ENCODE measurements at places on chromosomes 1 and 21.

DNA sequence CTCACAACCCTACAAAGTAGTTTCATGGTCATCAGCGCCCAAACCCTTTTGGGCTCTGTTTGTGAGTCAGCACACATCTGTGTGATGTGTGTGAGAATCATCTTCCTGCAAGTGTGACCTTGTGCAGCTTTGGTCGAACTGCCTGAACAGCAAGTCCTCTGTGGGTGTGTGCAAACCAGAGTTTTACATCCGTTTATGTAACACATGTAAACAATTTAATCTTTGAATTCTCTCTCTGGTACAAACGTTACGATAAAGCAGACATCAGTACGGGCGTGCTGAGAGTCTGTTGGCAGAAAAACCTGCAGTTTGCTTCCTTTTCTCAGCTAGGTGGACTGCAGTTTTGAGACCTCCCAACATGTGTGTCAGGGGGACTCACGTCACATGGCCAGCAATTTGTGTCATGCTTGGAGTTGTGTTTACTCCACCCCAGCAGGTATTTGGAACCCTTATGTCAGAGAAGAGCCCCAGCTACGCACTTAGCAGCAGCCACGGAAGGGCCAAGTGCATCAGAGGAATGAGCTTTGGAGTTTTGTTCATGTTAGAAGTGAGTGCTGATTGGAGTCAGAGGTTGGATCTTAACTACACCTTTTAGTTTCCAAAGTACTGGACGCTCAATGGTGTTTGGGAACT lies 230.8 kb downstream of the PAPPA2 start:
- DNase-seq, result no peak

DNA sequence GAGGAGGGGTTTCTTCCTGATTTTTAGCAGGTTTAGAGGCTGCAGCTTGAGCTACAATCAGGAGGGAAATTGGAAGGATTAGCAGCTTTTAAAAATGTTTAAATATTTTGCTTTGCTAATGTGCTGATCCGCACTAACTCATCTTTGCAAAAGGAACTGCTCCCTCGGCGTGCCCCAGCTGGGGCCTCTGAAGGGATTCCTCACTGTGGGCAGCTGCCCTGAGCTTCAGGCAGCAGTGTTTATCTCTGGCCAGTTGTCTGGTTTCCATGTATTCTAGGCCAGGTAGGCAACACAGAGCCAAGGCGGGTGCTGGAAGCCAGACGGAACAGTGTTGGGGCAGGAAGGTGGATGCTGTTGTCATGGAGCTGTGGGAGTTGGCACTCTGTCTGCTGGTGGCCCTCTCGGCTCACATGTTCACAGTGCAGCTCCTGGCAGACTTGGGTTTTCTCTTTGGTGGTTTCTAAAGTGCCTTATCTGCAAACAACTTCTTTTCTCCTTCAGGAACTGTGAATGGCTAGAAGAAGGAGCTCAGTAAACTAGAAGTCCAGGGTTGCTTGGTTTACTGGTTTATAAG lies 18.9 kb downstream of the NECAP2 start:
- DNase-seq, result no peak

- DNase-seq, result no peak
Observed at GRCh38 chr21:38267991-38268863, 11.4 kb downstream of the KCNJ15 start.

DNA sequence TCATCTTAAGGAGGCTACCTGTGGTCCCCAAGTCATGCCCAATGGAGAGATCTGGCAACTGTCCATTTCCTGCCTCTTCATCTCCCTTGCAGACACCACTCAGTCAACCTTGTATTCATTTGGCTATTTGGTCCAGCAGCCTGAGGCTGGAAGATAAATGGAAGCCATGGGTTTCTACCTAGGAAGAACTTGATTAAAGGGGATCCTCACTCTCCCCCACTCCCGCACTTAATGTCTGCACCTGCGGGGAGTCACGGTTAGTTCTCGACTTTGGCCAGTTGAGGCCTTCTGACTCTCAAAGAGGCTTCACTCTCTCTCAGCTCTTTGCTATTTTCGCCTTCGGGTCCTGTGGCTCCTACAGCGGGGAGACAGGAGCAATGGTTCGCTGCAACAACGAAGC lies 8.4 kb upstream of the ATXN7L2 start:
- DNase-seq, result no peak

- DNase-seq, result no peak
Observed at GRCh38 chr1:115134850-115135480, 45.7 kb upstream of the TSPAN2 start.

DNA sequence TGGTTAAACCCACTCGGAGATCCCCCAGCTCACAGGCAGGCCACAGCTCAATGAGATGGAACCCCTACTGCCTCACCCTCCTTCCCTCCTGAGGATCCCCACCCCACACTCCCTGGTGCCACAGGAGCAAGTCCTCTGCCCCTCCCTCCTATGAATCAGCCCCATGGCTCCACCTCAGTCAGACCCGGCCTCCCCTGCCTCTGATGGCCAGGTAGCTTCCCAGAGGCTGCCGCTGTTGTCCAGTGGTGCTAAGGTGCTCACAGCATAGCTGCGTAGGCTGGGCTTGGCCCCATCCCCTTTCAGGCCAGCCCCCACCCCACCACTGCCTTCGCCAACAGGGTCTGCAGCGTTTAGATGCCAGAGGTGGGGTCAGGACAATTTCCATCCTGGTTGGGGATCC lies 98.5 kb upstream of the IGSF21 start:
- DNase-seq, result no peak

DNA sequence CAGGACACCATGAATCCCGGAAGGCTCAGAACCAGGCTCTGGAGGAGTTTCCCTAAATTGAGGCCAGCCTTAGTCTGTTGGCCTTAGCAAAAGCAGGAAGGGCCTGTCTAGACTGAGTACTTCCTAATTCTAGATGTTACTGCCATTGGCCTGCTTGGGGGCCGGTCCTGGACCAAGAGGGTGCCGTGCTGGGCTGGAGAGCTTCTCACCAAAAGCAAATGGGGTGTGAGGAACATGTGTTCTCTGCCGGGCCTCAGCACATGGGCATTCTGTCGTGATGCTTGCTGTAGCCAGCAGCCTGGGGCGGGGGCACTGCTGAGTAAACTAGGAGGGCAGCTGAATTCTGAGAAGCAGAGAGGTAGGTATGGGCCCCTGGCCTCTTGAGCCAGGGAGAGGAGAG lies 35.7 kb upstream of the MAN1C1 start:
- DNase-seq, result no peak

- no peak for DNase-seq
Observed at GRCh38 chr1:197210426-197210825, 57.6 kb upstream of the CRB1 start.

- DNase-seq, result peak; percentile 96
Observed at GRCh38 chr1:171142416-171143385, 42.4 kb upstream of the FMO2 start.

- DNase-seq, result no peak
Observed at GRCh38 chr1:145871994-145872924, 13.4 kb upstream of the PIAS3 start.

GRCh38 chr1:35340519-35340918 lies 72.0 kb downstream of the ZMYM4 start:
- no peak for DNase-seq

DNA sequence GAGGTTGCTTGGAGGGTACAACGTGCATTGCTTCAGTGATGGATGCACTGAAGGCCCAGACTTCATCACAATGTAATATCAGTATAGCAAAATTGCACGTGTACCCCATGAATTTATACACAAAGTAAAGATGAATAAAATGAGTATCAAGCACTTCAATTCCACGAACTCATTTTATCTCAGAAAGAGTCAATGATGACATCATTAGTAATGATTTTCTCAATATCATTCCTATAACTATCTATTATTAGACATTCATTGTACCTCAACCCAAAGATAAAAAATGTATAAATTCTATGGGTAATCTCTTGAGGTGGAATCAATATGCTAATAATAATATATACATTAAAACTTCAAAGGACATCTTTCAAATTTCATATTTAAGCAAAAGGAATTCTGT lies 208.4 kb downstream of the COL11A1 start:
- DNase-seq, result no peak

GRCh38 chr1:90831910-90832309 lies 114.8 kb upstream of the BARHL2 start:
- DNase-seq, result peak; percentile 18

DNA sequence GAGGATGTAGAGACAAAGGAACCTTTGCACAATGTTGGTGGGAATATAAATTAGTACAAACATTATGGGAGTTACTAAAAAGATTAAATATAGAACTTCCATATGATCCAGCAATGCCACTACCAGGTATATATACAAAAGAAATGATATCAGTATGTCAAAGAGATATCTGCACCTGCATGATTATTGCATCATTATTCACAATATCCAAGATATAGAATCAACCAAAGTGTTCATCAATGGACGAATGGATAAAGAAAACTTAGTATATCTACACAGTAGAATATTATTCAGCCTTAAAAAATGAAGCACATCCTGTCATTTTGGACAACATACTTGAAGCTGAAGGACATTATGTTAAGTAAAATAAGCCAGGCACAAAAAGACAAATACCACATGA lies 61.8 kb upstream of the USH2A start:
- DNase-seq, result no peak

GRCh38 chr1:200681231-200681630 lies 11.5 kb upstream of the DDX59 start:
- DNase-seq, result no peak

GRCh38 chr1:119773711-119774241 lies 5.1 kb upstream of the HMGCS2 start:
- DNase-seq, result no peak

DNA sequence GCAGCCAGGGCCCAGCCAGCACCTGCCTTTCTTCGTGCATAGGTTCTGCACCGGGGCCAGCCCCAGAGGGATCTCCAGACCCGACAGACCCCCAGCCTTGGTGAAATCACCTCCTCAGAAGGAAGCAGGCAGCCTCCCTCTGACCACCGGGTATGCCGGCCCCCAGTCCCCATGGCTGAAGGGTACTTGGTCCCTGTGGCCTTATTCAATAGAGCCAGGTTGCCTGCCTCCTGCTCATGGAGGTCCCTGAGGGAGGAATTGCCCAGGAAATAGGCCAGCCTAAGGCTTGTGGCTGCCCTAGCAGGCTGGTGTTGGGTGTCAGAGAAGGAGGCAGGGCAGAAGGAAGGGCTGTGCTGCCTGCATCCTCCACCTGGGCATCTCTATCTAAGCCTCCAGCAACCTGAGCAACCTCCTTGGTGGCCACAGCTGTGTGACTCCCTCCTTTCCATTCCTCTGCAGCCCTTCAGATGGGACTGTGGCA lies 338.2 kb upstream of the VAMP3 start:
- DNase-seq, result no peak

DNA sequence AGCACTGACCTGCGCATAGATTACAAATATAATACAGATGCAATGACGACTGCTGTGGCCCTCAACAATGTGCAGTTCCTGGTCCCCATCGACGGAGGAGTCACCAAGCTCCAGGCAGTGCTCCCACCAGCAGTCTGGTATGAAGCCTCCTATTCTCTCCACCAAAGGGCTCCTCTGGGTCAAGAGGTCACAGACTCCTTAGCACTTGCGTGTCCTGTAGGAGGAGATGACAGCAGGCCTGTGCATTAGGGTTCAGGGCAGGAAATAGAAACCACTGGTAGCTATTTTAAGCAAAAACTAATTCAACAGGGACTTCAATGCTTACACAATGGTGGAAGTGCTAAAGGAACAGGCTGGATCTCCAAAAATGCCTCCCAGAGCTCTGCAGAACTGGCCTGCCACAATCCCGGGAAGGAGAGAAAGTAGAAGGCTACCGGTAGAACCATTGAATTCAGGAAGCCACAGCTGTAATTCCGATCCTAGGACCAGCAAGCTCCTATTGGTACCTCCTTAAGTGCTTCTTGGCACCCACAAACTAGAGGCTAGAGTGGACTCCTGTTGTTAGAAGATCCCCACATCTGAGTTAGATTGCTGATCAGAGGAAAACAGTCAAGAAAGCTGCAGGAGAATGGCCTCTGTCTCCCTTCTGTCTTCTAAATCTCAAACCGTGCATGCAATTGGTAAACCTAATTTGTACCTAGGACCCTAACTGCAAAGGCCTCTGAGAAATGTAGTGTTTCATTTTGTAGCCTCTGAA lies 12.7 kb upstream of the DYNLT5 start:
- no peak for DNase-seq

DNA sequence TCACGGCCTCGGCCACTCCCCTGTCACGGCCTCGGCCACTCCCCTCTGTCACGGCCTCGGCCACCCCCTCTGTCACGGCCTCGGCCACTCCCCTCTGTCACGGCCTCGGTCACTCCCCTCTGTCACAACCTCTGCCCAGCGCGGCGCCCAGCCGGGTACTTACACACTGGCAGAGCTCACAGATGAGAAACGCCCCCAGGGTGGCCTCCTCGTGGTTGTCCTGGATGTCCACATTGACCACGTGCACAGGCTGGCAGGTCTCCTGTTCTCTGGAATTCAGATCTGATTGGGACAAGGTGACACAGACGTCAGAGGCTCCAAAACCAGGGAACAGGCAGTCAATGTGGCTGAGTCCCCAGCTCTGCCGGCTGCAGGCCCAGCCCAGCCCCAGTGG lies 3.3 kb upstream of the TMEM240 start:
- DNase-seq, result no peak

- DNase-seq, result no peak
Observed at GRCh38 chr1:46516200-46516950, 26.7 kb downstream of the DMBX1 start.

- DNase-seq, result no peak
Observed at GRCh38 chr1:231736464-231736863, 109.9 kb downstream of the DISC1 start.

GRCh38 chr1:206790502-206791250 lies 18.4 kb upstream of the IL10 start:
- no peak for DNase-seq

DNA sequence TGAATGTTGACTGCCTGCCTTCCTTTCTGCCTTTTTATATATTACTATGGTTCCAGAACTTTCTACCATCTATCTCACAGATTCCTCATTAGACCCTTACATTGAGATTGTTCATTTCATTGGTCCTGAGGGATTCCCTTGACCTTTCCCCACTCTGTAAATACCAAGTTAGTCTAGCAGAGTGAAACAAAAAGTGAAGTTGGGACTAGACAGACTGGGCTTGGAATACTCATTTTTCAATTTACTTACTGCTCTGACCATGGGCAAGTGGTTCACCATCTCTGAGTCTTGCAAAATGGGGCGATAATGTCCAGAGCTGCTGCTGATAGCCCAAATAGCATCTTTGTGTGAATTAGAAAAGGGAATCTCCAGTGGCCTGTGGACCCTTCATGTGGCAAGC lies 38.8 kb downstream of the XCL2 start:
- DNase-seq, result no peak

DNA sequence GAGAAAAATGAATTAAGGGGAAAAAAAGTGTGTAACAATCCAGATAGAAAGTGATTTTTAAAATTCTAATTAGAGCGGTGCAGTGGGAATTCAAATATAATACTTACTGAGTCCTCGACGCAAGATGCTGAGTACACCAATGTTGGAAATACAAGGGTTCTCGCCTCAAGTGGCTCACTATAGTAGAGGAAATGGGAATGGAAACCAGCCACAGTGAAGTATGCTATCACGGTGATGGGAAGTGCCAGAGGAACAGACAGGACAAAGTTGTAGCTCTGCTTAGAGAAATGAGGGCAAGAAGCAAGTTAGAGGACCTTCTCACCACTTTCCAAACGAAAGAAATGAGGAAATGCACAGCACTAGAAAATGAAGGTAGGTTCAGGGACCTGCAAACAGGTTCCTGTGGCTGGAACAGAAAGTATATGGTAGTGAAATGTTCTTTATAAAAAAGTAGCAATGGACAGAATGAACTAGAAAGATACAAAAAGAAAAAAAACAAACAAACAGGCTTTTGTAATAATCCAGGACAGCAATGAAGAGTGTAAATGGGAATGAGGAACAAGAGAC lies 13.5 kb downstream of the EGLN1 start:
- DNase-seq, result no peak

GRCh38 chr1:86866665-86867064 lies 47.3 kb downstream of the SELENOF start:
- no peak for DNase-seq

GRCh38 chr1:37399205-37399604 lies 75.2 kb upstream of the ZC3H12A start:
- DNase-seq, result no peak
